ENCODE measurements at places on chromosomes 6 and 20.

DNA sequence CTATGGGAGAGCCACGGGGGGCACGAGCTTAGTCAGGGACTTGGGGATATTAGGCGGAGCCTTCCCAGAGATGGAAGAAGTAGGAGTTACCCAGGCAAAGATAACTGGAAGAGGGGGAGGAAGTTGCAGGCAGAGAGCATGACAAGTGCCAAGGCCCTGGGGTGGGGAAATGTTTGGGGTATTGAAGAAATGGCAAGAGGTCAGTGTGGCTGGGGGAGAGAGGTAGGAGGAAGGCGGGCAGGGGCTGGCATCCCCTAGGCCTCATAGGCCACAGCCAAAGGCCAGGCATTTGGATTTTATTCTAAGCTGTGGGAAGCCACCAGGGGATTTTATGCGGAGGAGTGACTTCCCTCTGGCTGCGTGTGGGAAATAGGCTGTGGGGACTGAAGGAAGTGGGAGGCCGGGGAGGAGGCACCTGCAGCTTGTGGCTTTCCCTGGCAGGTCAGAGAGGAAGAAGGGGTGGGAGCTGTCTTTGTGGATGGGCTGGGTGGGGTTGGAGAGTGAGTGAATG lies 22.7 kb downstream of the SNAI1 start:
- no peak for DNase-seq

GRCh38 chr6:160330619-160331018 lies 17.6 kb upstream of the SLC22A3 start:
- no peak for DNase-seq

DNA sequence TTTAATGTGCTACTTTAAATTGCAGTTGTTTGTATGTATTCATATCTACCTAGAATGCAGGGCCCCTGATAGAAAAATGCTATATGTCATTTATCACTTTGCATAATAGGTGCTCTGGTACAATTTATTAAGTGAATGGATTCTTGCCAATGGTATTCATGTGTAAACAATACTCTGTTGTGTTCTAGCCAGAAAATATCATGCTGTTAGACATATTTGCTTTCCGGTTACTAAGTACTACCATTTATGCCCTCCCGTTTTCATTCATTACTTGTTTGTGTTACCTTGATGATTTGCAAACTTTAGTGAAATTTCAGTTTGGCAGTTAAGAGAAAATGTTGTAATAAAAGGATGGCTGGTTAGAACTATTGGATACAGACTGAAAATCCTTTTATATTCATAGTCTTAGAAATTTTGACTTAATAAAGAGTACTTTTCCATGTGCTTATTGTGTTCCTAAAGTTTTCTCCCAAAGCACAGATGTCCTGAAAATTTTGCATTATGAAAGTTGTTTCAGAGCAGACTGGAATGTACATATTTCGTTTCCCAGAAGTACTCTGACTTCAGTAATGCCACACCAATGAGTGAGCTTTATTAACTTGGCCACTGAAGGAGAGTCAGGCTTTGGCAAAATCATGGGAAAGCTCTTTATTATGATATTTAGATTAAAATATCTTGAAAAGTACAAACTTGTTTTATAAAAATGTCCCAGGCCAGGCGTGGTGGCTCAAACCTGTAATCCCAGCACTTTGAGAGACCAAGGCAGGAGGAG lies 31.5 kb downstream of the RPF2 start:
- DNase-seq, result no peak

- no peak for DNase-seq
Measured at GRCh38 chr20:63688228-63689045, 8.0 kb upstream of the TNFRSF6B start.

DNA sequence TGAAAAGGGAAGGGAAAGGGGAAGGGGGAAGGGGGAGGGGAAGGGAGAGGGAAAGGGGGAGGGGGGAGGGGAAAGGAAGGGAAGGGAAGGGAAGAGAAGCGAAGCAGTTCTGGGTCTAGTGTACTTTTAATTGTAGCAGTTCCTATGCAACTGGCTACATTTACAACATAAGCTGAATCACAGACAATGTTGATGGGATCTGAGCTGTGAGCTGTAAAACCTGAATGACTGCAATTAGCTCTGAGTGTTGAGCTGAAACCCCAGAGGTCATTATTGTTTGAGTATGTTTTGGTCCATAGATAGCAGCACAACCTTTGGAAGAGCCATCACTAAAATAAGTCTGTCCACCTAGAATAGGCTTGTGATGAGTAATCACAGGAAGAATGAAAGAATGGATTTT lies 7.2 kb upstream of the ABHD12 start:
- no peak for DNase-seq

- no peak for DNase-seq
Measured at GRCh38 chr6:111231090-111231459, 143.8 kb downstream of the SLC16A10 start.

GRCh38 chr6:13203145-13203544 lies 125.2 kb downstream of the TBC1D7 start:
- no peak for DNase-seq

GRCh38 chr20:35854713-35855348 lies 83.0 kb downstream of the PHF20 start:
- no peak for DNase-seq

- DNase-seq, result no peak
Measured at GRCh38 chr6:14738933-14739332, 506.9 kb upstream of the JARID2 start.

DNA sequence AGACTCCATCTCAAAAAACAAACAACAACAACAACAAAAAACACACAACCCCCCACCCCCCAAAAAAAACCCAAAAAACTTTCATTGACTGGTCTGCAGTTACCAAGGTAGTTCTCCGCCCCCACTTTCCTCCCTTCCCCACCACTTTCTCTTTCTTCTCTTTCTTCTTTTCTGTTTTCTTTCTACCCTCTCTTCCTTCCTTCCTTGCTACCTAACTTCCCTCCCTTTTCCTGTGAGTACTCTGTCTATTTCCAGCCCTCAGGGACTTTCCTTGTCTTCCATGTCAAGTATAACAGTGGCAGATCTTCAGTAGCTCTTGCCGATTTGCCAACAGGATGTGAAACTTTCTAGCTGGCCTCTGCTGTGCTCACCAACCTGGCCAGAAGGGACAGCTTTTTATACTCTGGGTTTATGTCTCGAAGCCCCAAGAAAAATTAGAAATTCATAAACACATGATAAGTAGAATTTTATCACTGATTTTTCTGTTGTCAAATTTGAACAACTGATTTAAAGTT lies 399.5 kb downstream of the QKI start:
- no peak for DNase-seq

DNA sequence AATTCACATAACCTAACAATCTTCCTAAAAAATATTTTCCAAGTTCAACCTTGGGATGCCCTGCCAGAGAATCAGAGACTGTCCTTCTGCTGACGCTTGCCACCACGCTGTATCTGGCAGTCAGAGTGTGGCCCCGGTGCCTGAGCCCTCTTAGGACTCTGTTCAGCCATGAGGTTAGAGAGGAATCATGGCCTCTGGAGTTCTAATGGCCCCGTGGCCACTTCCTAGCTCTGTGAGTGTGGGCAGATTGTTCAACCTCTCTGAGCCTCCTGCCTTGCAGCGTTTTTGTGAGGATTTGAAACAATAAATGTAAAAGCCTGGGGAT lies 2.2 kb downstream of the BPHL start:
- no peak for DNase-seq
